ENCODE measurements at places on chromosomes 3 and 15.

GRCh38 chr3:60829058-60829457 lies 422.2 kb downstream of the FHIT start:
- DNase-seq: no peak

DNA sequence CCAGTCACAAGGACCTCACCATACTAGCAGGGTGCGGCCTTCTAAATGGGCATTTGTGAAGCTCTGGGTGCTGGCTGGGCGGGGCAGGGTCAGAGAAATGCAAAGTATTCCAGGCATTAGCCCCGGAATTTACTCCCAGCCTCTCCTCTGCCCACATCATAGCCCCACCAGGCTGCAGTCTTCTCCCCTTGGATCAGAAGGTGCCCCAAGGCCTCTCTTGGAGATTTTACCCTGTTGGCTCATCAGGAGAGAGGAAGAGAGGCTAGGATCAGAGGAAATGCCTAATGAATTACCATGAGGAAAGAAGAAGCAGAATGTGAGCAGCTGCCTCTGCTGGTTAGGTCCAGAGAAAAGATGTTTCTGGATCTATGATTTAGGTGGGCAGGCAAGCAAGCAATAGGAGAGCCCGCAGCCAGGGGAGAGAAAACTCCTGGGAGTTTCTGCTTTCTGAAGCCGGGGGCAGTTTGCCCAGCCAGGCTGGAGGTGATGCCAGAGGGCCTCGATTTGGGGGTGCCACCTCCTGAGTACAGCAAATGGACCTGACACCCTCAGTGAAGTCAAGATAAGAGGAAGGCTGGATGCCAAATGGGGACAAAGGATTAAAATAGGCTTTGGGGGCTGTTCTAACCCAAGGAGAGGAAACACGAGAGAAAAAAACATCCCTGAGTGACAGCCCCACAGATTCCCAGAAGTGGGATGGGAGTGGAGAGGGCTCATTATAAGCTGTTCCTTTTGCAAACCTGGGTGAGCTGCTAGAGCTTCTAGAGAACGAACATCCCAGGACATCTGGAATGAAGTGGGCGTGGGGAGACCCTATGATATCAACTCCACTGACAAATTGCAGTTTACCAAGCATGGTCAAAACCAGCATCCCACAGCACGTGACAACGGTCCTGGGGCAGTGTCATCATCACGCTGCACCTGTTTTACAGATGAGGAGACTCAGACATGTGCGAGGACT lies 65.4 kb downstream of the BDH1 start:
- no peak for DNase-seq

DNA sequence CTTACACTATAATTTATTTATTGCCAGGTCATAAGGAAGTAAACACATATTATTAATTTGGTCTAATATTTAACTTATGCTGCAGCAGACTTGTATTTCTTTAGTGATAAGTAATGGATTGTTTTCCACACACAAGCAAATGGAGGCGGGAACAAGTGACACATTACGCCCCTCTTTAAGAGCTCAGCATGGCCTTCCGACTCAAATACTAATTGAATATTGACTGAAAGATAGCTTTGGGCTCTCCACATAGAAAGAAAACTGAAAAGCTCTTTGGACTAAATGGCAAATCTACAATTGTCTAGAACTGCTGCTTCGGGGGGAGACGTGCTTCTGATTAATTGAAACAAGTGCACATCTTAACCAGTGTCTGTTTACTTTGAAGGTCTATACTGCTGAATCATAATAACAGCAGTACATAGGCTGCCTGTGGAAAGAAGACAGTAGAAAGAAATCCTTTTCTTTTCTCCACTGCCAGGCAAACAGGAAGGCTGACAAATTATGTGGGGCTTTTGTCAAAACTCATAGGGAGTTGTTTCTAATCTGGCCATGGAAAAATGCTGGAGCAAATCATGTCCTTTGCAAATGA lies 15.9 kb downstream of the CADPS start:
- no peak for DNase-seq

DNA sequence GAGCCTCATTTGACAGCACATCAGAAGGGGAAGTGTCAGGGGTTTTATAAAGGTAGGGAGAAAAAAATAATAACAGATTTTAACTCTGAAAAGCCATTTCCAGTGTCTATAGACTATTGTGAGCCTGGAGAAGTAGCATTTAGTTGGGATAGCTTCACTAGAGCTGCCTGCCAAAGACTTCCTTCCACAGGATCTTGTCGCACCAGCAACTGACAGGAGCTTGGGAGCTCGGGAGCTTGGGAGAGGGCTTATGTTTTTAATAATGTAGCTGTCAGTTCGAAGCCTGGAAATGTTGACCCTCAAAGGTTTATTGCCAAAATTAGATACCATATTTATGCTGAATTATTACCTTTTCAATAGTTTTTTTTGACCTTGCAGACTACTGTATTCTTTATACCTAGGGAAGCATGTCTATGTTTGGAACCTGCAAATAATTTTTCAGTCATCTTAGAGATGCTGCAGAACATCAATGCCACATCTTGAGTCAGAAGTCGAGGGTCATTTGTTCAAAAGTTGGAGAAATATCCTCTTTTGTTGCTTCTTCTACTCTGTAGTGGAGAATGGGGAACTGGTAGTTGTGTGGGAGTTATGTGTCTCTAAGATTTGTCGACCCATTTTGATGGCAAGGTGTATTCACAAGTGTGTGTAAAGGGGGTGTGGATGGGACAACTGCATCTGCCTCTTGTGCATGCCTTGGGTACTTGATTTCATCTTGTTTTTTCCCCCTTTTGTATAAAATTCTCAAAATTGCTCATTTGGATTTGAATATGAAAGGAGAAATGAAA lies 41.7 kb downstream of the ARPP21 start:
- DNase-seq: no peak

Measured in activated T-helper 9 cell treated with anti-CD3 and anti-CD28 coated beads, Interleukin-2, amount 50 U/mL, for 16 hours (primary cell).